ENCODE measurements at places on chromosomes 12 and 14. TPM values are rescaled to one million over a fixed set of nuclear protein-coding genes. Genes with fewer than 3 reads are reported as not detected.

EXOC3L4 gene
- 7.4 TPM for polyA plus RNA-seq

PPP4R4 gene
- not detected for polyA plus RNA-seq

DNAJC22 gene
- polyA plus RNA-seq, result 0.50 TPM

WBP11 gene
- 16.9 TPM for polyA plus RNA-seq

PMEL gene
- polyA plus RNA-seq, result 2.9 TPM

GYS2 gene
- polyA plus RNA-seq, result not detected

SLC6A15 gene
- not detected for polyA plus RNA-seq

DEGS2 gene
- polyA plus RNA-seq, result 3.0 TPM

CYP27B1 gene
- polyA plus RNA-seq, result not detected

DPPA3 gene
- not detected for polyA plus RNA-seq

CTSG gene
- polyA plus RNA-seq, result not detected

ACSS3 gene
- polyA plus RNA-seq, result 6.4 TPM

ANO2 gene
- 2.4 TPM for polyA plus RNA-seq

VSIG10 gene
- polyA plus RNA-seq, result 7.3 TPM
